Dermis blood vessel endothelial cell (primary cell): ENCODE measurements at places on chromosomes 16 and 17. TPM values are rescaled to one million over a fixed set of nuclear protein-coding genes. Genes with fewer than 3 reads are reported as not detected.

- no peak for DNase-seq
Observed at GRCh38 chr17:7774055-7774521, 56.5 kb downstream of the DNAH2 start.

Gene HSF4
- total RNA-seq = 0.65 and 2.0 TPM in 2 replicates

DNA sequence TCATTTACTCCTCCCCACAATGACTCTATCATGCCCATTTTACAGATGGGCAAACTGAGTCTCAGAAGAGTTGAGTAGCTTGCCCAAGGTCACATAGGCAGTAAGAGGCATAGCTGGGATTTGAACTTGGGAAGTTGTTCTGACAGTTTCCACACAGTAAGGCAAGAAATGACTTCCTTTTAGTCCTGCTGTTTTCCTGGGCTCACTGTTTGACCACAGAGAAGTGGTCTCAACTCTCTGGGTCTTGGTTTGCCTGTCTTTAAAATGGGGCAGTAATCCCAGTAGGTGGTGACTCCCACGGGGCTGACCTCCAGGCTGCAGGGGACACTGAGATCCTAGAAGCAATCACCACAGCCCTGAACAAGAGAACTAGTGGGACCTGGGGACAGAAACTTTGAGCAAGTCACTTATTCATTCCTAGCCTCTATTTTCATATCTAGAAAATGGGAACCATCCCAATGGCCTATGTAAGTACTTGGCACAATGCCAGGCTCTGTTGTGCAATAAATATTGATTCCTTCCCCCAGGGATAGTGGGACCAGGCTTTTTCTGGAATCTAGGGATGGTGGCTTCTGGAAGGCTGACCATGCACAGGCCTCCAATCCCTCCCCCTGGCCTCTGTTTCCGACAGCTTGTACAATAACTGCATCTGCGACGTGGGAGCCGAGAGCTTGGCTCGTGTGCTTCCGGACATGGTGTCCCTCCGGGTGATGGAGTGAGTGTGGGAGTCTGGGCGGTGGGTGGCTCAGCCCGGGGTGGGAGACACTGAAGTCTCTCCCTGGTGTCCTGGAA, 20.5 kb downstream of the DEXI start:
- DNase-seq = no peak

DNA sequence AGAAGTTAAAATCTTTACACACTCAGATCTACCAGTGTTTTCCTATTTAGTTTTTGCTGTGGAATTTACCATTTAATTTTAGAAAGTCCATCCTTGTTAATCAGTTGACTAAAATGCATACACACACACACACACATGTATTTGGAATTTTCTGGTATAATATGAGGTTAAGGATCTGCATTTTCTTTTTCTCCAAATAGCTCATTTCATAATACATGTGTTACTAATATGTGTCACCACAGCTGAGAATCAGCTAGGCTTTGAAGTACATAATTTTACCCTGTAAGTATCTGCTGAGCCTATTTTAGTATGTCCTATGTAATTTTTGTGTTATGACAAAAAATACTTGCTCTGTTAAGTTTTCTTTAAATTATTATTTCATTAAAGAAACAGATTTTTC, 143.2 kb downstream of the PHKB start:
- DNase-seq = no peak

DNA sequence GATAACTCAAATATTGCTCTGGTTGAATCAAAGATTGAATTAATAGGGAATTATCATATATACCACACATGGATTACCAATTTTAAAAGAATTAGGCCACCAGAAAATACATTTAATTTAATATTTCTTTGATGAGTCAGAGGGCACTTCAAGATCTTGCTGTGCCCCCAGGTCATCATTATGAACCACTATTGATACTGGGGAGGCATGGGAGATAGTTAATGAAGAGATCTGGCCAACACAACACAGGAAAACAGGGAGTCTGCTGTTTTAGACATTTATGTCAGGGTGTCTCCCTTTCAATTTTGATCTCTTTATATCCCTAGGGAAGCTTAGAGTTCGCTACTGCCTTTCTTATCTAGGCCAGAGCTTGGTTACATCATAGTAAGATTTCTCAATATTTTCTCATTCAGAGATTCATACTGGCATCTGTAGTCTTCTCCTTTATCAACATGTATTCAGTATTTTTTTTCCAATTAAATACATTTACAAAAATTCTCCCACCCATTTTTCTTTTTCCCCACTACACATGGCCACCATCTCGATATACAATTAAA, 158.3 kb upstream of the ZFHX3 start:
- no peak for DNase-seq

Gene EPN3
- under 0.01 TPM in 1 of 2 replicates, not detected in the other for total RNA-seq

GRCh38 chr17:59756236-59756818, 48.9 kb downstream of the VMP1 start:
- peak; percentile 85 for DNase-seq

- no peak for DNase-seq
Observed at GRCh38 chr17:32223703-32224102, 41.9 kb upstream of the RHBDL3 start.

GRCh38 chr16:30491744-30492308, 19.3 kb downstream of the ITGAL start:
- peak; percentile 80 for DNase-seq

- DNase-seq = no peak
Observed at GRCh38 chr16:86513471-86514277, 3.3 kb downstream of the FOXF1 start.

- DNase-seq = no peak
Observed at GRCh38 chr16:72430121-72430520, 258.2 kb upstream of the PMFBP1 start.

- DNase-seq = no peak
Observed at GRCh38 chr16:79042886-79043285, 557.7 kb downstream of the MAF start.

- DNase-seq = peak; percentile 76
Observed at GRCh38 chr17:37527249-37527851, 37.7 kb downstream of the DUSP14 start.

- DNase-seq = no peak
Observed at GRCh38 chr16:72397876-72398275, 225.9 kb upstream of the PMFBP1 start.

DNA sequence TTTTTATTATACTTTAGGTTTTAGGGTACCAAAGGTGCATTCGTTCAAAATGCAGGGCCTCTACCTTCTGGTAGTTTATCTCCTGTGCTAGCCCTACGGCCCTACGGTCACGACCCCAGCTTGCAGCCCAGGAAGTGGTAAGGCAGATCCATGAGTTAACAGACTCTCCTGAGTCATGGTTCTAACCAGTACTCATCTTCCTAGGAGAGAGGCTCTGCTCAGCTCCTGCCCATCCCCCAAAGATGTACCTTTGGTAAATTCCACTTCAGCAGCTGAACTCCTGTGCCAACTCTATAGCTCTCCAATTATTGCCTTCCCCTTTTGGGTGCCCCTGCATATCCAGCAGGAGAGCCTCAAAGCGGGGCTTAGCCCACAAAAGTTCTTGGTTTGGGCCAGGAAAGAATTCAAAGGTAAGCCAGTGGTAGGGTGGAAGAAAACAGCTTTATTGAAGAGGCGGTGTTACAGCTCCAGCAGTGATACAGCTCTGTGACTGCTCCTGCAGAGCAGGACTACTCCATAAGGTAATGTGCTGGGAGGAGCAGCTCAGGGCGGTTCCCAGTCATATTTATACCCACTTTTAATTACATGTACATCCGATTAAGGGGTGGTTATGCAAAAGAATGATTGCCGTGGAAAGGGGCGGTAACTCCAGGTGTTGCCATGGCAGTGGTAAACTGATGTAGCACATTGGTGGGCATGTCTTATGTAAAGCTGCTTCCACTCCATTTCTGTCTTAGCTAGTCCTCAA, 241.4 kb downstream of the PMP22 start:
- no peak for DNase-seq

Gene IL17C
- total RNA-seq = not detected in 2 replicates

Gene DLX3
- total RNA-seq = not detected in 2 replicates

DNA sequence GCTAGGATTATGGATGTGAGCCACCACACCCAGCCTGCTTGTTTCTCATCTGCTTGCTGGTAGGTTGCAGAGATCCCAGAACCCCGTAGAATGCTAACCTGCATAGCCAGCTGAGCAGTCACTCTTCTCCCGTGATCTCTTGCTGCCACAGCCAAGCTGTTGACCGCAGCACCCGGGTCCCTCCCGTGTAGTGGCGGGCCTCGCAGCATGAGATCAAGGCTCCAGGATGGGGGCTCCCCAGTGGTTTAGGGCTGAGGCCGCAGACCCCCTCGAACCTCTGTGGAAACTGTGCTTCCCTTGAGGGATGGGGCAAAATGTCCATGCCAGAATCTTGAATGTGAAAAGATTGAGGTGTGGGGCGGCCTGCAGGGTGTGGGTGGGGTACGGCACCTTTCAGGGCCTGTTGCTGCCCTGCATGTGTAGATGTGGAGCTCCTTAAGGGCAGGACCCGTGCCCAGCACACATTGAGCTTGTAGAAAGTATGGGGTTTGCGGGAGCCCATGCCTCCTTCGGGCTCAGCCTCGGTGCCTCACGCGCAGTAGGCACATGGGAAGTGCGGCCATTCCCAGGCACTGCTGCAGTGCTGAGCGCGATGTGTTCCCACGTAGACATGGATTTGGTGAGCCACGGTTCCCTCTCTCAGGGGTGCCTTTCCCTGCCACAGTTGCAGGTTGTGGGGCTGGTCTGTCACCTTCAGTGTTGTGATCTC, 99.9 kb downstream of the BANP start:
- no peak for DNase-seq

Gene ANKRD40CL
- not detected in 2 replicates for total RNA-seq

Gene SMG6
- 29.3 and 65.6 TPM in 2 replicates for total RNA-seq
